Naive thymus-derived CD8-positive, alpha-beta T cell (primary cell): ENCODE measurements at places on chromosomes 5 and 9.

GRCh38 chr5:150078802-150079689 is 7.3 kb downstream of the CSF1R start:
- H3K27me3 ChIP-seq: peaks cover 10% of the 10 kb centered on the region
- H3K27ac ChIP-seq: no peak overlapping the region
- peaks cover 7% of the 10 kb centered on the region for H3K4me1 ChIP-seq
- DNase-seq: no peak
- no peak overlapping the region for H3K4me3 ChIP-seq

DNA sequence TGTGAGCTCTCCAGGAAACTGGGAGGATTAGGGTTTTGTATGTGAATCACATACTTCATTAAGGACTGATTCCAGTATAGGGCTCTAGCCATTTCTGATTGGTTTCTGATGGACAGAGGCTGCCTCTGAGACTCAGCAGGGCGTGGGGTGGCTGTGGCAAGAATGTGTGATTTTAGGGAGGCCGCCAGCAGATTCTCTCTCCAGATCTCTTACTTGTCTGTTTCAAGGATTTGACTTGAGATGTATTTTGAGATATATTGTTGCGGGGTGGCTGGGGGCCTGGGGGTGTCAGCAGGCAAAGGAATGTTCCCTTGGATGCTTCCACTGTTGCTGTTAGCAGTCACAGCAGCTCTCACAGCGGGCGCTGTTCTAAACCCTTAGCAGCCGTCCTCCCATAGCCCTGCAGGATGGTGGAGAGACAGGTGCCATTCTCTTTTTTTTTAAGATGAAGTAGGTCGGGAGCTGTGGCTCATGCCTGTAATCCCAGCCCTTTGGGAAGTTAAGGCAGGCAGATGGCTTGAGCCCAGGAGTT is 8.0 kb upstream of the HNRNPAB start:
- no peak overlapping the region for H3K27ac ChIP-seq
- H3K36me3 ChIP-seq: no peaks in the 10 kb centered on the region
- H3K4me1 ChIP-seq: peaks cover 21% of the 10 kb centered on the region

- H3K36me3 ChIP-seq: no peaks in the 10 kb centered on the region
- DNase-seq: no peak
- peaks cover 14% of the 10 kb centered on the region for H3K4me1 ChIP-seq
- no peaks in the 10 kb centered on the region for H3K27me3 ChIP-seq
These were observed 28.8 kb downstream of the AK8 start for GRCh38 chr9:132849185-132849706.

GRCh38 chr9:6354072-6354686 is 26.0 kb downstream of the TPD52L3 start:
- no peak overlapping the region for H3K27ac ChIP-seq
- no peak overlapping the region for H3K4me3 ChIP-seq
- no peaks in the 10 kb centered on the region for H3K4me1 ChIP-seq
- H3K27me3 ChIP-seq: peaks cover 4% of the 10 kb centered on the region
- peak; percentile 61 for DNase-seq

GRCh38 chr9:115891929-115892328 is 261.7 kb upstream of the PAPPA start:
- H3K27me3 ChIP-seq: no peaks in the 10 kb centered on the region
- H3K36me3 ChIP-seq: no peaks in the 10 kb centered on the region
- H3K4me1 ChIP-seq: no peaks in the 10 kb centered on the region
- no peak overlapping the region for H3K27ac ChIP-seq
- DNase-seq: no peak

DNA sequence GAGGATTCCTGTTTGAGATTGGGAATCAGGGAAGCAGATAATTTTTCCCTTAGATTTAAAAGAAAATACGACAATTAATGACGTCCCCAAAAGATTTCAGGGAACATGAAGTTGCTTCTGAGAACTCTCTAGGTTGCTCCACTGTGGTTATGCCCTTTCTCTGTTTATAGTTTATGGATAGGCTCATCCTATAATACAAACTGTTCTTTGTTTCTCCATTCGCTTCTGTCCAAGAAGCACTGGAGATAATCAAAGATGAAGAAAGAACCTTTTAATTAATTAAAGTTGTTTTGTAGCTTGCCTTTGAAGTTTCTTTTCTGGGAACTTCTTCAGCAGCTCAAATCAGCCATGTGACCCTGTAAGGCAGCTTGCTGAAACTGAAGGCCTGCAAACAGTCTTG is 87.5 kb downstream of the CHSY3 start:
- no peak overlapping the region for H3K27ac ChIP-seq
- no peak for DNase-seq
- no peaks in the 10 kb centered on the region for H3K4me1 ChIP-seq
- H3K4me3 ChIP-seq: no peak overlapping the region
- H3K36me3 ChIP-seq: no peaks in the 10 kb centered on the region
